ENCODE measurements at places on chromosomes 11 and 22. TPM values are rescaled to one million over a fixed set of nuclear protein-coding genes. Genes with fewer than 3 reads are reported as not detected.

Gene GRAMD1B
- 5.9 TPM for total RNA-seq

Gene CRYBA4
- total RNA-seq, result not detected

Gene MS4A3
- total RNA-seq, result not detected

Gene DAGLA
- 9.0 TPM for total RNA-seq

Gene SLC7A4
- 0.14 TPM for total RNA-seq

Gene APOL5
- total RNA-seq, result not detected

Gene OR52N4
- not detected for total RNA-seq

Gene CRYBB2
- not detected for total RNA-seq

Gene TCN2
- 11.0 TPM for total RNA-seq

- no peaks in the 10 kb centered on the region for H3K4me1 ChIP-seq
- H3K36me3 ChIP-seq, result no peaks in the 10 kb centered on the region
- H3K27ac ChIP-seq, result no peak overlapping the region
- no peaks in the 10 kb centered on the region for H3K27me3 ChIP-seq
- no peak overlapping the region for H3K4me3 ChIP-seq
Observed at GRCh38 chr11:92770981-92771380, 198.5 kb upstream of the MTNR1B start.

DNA sequence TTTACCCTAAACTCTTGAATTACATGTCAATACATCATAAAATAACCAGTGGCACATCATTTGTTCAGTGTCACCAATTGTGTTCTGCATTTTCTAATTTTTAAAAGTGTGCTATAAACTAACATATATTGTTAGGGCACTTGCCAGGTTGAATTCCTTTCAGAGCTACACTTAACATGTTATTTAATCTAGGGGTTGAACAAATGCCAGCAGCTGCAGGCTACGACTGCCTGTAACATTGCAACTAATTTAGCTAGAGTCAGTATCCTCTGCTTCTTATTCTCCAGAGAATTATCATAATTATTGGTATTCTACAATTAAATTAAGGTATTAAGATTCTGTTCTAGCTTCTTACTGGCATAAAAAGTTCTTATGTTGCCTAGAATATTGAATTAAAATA, 46.4 kb upstream of the ARHGAP42 start:
- H3K36me3 ChIP-seq, result no peaks in the 10 kb centered on the region
- H3K27ac ChIP-seq, result no peak overlapping the region
- no peak overlapping the region for H3K4me3 ChIP-seq
- H3K27me3 ChIP-seq, result no peaks in the 10 kb centered on the region

GRCh38 chr22:25896592-25896991, 154.6 kb downstream of the MYO18B start:
- no peak for DNase-seq
- H3K27ac ChIP-seq, result no peak overlapping the region
- H3K36me3 ChIP-seq, result no peaks in the 10 kb centered on the region
- H3K4me3 ChIP-seq, result no peak overlapping the region
- H3K27me3 ChIP-seq, result peaks cover 70% of the 10 kb centered on the region
- no peaks in the 10 kb centered on the region for H3K4me1 ChIP-seq

GRCh38 chr11:121159741-121160140, 58.7 kb downstream of the TECTA start:
- no peaks in the 10 kb centered on the region for H3K36me3 ChIP-seq
- H3K27ac ChIP-seq, result no peak overlapping the region
- no peaks in the 10 kb centered on the region for H3K27me3 ChIP-seq
- no peaks in the 10 kb centered on the region for H3K4me1 ChIP-seq
- H3K4me3 ChIP-seq, result no peak overlapping the region
- no peak for DNase-seq

GRCh38 chr22:48393041-48393370, 1434.7 kb downstream of the BRD1 start:
- H3K27me3 ChIP-seq, result no peaks in the 10 kb centered on the region
- no peak overlapping the region for H3K4me3 ChIP-seq
- H3K36me3 ChIP-seq, result no peaks in the 10 kb centered on the region

- no peak overlapping the region for H3K4me3 ChIP-seq
- DNase-seq, result no peak
- no peaks in the 10 kb centered on the region for H3K36me3 ChIP-seq
- peaks cover 65% of the 10 kb centered on the region for H3K27me3 ChIP-seq
Observed at GRCh38 chr11:76166314-76166713, 40.0 kb downstream of the WNT11 start.

- H3K4me3 ChIP-seq, result no peak overlapping the region
- no peaks in the 10 kb centered on the region for H3K36me3 ChIP-seq
- no peak for DNase-seq
- H3K4me1 ChIP-seq, result no peaks in the 10 kb centered on the region
- H3K27ac ChIP-seq, result no peak overlapping the region
Observed at GRCh38 chr22:47597041-47597440, 834.6 kb downstream of the TBC1D22A start.

GRCh38 chr11:110599207-110599606, 113.0 kb downstream of the ARHGAP20 start:
- DNase-seq, result no peak
- H3K4me1 ChIP-seq, result no peaks in the 10 kb centered on the region
- no peak overlapping the region for H3K27ac ChIP-seq
- H3K27me3 ChIP-seq, result peaks cover 3% of the 10 kb centered on the region
- H3K36me3 ChIP-seq, result no peaks in the 10 kb centered on the region

DNA sequence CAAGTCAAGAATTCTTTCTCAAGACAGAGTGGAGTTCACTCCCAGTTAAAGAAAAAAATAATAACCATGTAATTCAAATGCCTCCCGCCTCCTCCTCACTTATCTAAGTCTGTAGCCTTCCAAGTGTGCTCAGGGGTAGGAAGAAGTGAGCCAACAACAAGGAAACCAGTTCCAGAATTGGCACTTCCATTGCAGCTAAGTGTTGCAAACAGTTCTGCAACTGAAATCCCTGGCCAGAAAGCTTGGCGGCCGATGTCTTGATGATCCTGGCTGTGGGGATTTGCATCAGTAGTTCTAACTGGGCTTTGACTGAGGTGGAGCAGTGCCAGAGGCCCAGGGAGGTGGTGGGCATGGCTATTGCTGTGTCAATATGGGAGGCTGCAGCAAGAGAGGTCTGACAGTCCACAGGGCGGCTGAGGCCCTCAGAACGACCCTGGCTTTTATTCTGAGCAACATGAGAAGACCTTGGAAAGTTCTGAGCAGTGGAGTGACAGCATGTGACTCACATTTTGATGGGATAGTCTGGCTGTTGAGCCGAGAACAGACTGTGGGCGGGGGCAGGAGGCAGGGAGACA, 19.2 kb downstream of the DHCR7 start:
- peaks cover 12% of the 10 kb centered on the region for H3K4me1 ChIP-seq
- no peaks in the 10 kb centered on the region for H3K27me3 ChIP-seq
- peaks cover 17% of the 10 kb centered on the region for H3K36me3 ChIP-seq
- H3K27ac ChIP-seq, result no peak overlapping the region

DNA sequence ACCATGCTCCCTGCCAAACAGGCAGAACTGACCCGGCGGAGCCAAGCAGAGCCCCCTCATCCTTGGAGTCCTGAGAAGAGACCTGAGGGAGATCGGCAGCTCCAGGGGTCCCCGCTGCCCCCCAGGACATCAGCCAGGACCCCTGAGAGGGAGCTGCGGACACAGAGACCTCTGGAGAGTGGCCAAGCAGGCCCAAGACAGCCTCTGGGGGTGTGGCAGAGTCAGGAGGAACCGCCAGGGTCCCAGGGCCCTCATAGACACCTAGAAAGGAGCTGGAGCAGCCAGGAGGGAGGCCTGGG, 37.5 kb downstream of the TRIOBP start:
- DNase-seq, result no peak
- H3K4me3 ChIP-seq, result no peak overlapping the region
- H3K27ac ChIP-seq, result no peak overlapping the region
- peaks cover 14% of the 10 kb centered on the region for H3K36me3 ChIP-seq
- peaks cover 17% of the 10 kb centered on the region for H3K27me3 ChIP-seq
- H3K4me1 ChIP-seq, result peaks cover 31% of the 10 kb centered on the region

- no peak overlapping the region for H3K27ac ChIP-seq
- H3K4me1 ChIP-seq, result peaks cover 20% of the 10 kb centered on the region
- H3K27me3 ChIP-seq, result peaks cover under 1% of the 10 kb centered on the region
- no peaks in the 10 kb centered on the region for H3K36me3 ChIP-seq
- no peak for DNase-seq
- no peak overlapping the region for H3K4me3 ChIP-seq
Observed at GRCh38 chr11:59707371-59707770, 6.3 kb downstream of the OR10V1 start.

DNA sequence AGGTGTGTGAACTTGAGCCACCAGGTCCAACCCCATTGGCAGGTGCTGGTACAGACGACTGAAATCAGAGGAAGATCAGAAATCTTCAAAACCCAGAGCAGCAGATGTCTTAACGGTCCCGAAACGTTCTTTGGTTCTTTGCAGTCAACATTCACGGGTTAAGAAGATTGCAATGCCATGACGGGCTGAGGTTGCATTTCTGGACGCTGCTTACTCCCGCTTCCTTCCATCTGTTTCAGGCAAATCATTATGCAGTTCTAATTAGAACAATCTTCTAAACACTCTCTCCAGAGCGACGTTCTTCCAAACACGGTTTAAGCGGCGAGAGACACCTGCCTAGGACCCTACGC, 492 bp upstream of the LUZP2 start:
- no peak for DNase-seq
- H3K27me3 ChIP-seq, result no peaks in the 10 kb centered on the region
- peaks cover 8% of the 10 kb centered on the region for H3K4me1 ChIP-seq
- no peak overlapping the region for H3K27ac ChIP-seq

- H3K36me3 ChIP-seq, result no peaks in the 10 kb centered on the region
- no peak overlapping the region for H3K4me3 ChIP-seq
- no peaks in the 10 kb centered on the region for H3K4me1 ChIP-seq
- no peaks in the 10 kb centered on the region for H3K27me3 ChIP-seq
- DNase-seq, result no peak
Observed at GRCh38 chr22:25212337-25212736, 7.1 kb upstream of the CRYBB2 start.

GRCh38 chr11:92962446-92962845, 7.0 kb upstream of the MTNR1B start:
- no peak overlapping the region for H3K27ac ChIP-seq
- DNase-seq, result no peak
- no peaks in the 10 kb centered on the region for H3K36me3 ChIP-seq

- H3K27ac ChIP-seq, result no peak overlapping the region
- no peaks in the 10 kb centered on the region for H3K36me3 ChIP-seq
- H3K27me3 ChIP-seq, result no peaks in the 10 kb centered on the region
- H3K4me1 ChIP-seq, result peaks cover 19% of the 10 kb centered on the region
Observed at GRCh38 chr11:77454867-77455655, 18.8 kb downstream of the PAK1 start.

GRCh38 chr11:36037031-36037430, 93.2 kb downstream of the LDLRAD3 start:
- H3K4me3 ChIP-seq, result no peak overlapping the region
- H3K27me3 ChIP-seq, result no peaks in the 10 kb centered on the region
- peaks cover 24% of the 10 kb centered on the region for H3K4me1 ChIP-seq
- H3K27ac ChIP-seq, result no peak overlapping the region
- peak; percentile 13 for DNase-seq
- H3K36me3 ChIP-seq, result no peaks in the 10 kb centered on the region

GRCh38 chr11:78577495-78577894, 2.8 kb upstream of the NARS2 start:
- no peak overlapping the region for H3K4me3 ChIP-seq
- peaks cover 8% of the 10 kb centered on the region for H3K4me1 ChIP-seq
- no peaks in the 10 kb centered on the region for H3K27me3 ChIP-seq
- no peak overlapping the region for H3K27ac ChIP-seq
- DNase-seq, result no peak

DNA sequence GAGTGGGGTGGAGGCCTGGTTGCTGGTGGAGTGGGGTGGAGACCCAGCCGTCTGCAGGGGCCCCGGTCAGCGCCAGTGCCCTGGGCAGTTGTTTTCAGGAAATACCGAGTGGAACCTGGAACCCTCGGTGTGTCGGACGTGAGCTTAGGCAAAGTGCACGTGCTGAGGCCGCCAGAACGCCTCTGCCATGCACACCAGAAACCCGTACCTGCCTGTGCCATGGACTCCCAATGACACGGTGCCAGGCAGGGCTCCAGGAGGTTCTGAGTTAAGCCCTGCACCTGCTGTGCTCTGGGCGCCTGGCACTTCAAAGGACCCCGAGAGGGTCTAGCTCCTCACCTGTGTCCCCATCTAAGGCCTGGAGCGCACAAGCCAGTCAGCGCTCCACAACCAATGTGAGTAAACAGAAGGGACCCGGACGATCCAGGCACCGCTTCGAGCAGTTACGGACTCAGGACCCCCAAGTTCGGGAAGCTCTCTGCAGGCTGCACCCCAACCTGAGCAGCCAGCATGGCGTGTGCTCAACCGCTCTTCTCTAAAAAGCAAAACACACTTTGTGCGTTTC, 12.3 kb downstream of the TOLLIP start:
- no peak for DNase-seq
- H3K4me1 ChIP-seq, result peaks cover 10% of the 10 kb centered on the region
- H3K27ac ChIP-seq, result no peak overlapping the region
- H3K27me3 ChIP-seq, result no peaks in the 10 kb centered on the region
- peaks cover 15% of the 10 kb centered on the region for H3K36me3 ChIP-seq
- H3K4me3 ChIP-seq, result no peak overlapping the region

DNA sequence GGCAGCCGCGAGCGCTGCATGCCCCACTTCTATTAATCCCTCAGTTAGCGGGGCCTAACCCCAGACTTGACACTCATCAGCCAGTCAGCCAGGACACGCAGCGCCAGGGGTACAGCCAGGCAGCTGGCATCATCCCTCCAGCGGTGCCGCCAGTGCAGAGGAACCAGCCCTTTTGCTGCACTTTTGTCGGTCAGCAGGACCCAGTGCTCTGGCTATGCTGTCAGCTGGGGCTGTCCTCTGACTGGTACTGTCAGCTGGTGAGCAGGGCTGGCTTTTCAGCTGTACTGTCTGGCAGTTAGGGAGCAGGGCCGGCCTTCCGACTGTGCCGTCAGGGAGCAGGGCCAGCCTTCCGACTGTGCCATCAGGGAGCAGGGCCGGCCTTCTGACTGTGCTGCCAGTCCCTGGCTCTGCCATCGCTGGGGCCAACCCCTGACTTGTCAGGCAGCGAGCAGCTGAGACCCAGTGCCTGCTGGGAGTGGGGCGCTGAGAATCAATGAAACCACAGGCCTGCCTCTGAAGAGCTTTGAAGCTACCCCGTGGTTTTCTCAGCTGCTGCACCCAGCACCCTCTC, 115.4 kb downstream of the KIAA1671 start:
- no peak overlapping the region for H3K27ac ChIP-seq
- no peak for DNase-seq
- no peaks in the 10 kb centered on the region for H3K4me1 ChIP-seq
- H3K4me3 ChIP-seq, result no peak overlapping the region

- peaks cover 23% of the 10 kb centered on the region for H3K36me3 ChIP-seq
- no peak overlapping the region for H3K4me3 ChIP-seq
- peak; percentile 83 for DNase-seq
- H3K27me3 ChIP-seq, result no peaks in the 10 kb centered on the region
- no peak overlapping the region for H3K27ac ChIP-seq
Observed at GRCh38 chr11:68383976-68384501, 71.6 kb downstream of the LRP5 start.

DNA sequence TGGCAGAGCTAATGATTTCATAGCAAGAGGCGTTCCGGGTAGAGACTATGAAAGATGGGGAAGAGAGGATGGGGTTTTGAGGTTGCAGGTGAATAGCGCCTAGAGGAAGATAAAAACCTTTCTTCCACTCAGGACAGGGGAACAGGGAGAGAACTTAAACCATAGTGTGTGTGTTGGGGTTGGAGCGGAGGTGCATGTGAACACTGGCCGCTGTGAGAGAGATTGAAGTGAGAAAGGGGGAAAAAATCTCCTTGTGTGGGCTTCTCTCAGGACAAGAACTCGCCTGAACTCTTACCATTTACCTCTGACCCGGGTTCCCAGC, 3.4 kb downstream of the BSX start:
- no peaks in the 10 kb centered on the region for H3K4me1 ChIP-seq
- H3K27ac ChIP-seq, result no peak overlapping the region
- H3K36me3 ChIP-seq, result no peaks in the 10 kb centered on the region
- no peak overlapping the region for H3K4me3 ChIP-seq
- peaks cover 98% of the 10 kb centered on the region for H3K27me3 ChIP-seq

- H3K27me3 ChIP-seq, result no peaks in the 10 kb centered on the region
- no peak for DNase-seq
- H3K4me3 ChIP-seq, result no peak overlapping the region
- H3K27ac ChIP-seq, result no peak overlapping the region
Observed at GRCh38 chr22:35873426-35873825, 155.2 kb downstream of the RBFOX2 start.
